ENCODE measurements at places on chromosomes 7 and 10.

- DNase-seq, result no peak
These were observed 1.4 kb downstream of the CCNJ start for GRCh38 chr10:96044736-96045135.

GRCh38 chr10:33386926-33387325, 52.5 kb upstream of the NRP1 start:
- no peak for DNase-seq

GRCh38 chr10:98655492-98655891, 208.8 kb upstream of the HPS1 start:
- DNase-seq, result no peak

GRCh38 chr7:76316984-76317781, 14.7 kb downstream of the HSPB1 start:
- DNase-seq, result no peak

DNA sequence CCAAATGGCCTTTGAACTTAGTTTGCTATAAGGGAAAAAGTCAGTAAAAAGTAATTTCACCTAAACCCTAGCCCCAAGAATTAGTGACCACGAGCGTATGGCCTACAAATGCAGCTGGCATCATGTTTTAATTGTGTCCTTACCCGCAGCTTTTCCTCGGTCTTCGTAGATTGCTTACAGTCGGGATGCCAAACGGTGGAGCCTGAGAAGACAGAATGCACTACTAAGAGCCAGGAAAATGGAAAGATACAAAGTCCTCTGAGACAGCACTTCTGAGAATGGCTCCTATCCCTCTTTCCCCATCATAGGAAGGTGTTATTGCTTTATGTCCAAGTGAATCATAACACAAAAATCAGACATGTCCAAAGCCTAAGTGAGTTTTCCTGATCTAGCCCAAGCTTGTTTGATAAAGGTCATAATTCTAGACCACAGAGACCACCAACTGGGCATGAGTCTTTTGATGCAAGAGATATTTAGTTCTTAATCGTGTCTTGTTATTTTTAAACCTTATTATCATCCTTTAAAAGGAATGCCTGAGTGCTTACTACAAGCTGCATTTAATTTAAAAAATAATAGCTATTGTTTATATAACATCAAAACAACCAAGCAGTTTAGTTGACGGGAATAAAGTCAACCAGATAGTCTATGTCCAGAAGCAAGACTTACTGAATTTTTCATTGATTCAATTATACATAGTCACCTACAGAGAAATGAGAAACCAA, 83.7 kb upstream of the AFAP1L2 start:
- no peak for DNase-seq

GRCh38 chr7:44935016-44935415, 43.8 kb downstream of the MYO1G start:
- DNase-seq, result no peak
